Non-pigmented ciliary epithelial cell (primary cell): ENCODE measurements at places on chromosomes 5 and 9.

DNA sequence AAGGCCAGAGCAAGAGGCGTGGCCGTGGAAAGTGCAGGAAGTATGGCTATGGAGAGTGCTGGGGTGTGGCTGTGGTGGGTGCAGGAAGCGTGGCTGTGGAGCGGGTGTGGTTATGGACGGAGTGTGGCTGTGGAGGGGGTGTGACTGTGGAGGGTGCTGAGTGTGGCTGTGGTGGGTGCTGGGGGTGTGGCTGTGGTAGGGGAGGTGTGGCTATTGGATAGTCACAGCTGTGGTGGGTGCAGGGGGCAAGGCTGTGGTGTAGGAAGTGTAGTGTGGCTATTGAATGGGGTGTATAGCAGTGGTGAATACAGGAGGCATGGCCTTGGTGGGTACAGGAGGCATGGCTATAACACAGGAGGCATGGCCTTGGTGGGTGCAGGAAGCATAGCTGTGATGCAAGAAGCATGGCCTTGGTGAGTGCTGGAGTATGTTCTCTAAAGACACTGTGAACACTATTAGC, 40.8 kb upstream of the SPATA31C2 start:
- no peak for DNase-seq

DNA sequence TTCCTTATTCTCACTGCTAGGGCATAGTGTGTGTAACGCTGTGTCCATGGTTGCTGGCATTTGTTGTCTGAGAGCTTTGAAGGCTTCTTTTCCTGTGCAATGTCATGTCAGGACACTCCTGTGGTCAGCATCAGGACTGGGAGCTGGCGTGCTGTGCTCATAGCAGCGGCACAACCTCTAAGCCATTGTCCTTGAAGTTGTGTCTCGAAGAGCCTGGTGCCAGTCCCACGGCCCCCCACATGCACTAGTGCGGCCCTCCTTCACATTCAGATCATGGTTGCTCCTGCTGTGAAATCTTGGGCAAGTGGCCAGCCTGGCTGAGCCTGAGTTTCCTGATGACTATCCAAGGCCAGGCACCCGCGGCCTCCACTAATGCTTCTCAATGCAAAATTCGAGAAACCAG, 32.4 kb downstream of the PDZD2 start:
- DNase-seq = no peak

GRCh38 chr5:140576776-140577201, 12.2 kb downstream of the SLC35A4 start:
- no peak for DNase-seq

- no peak for DNase-seq
Observed at GRCh38 chr5:165405340-165405739, 1899.9 kb downstream of the MAT2B start.

DNA sequence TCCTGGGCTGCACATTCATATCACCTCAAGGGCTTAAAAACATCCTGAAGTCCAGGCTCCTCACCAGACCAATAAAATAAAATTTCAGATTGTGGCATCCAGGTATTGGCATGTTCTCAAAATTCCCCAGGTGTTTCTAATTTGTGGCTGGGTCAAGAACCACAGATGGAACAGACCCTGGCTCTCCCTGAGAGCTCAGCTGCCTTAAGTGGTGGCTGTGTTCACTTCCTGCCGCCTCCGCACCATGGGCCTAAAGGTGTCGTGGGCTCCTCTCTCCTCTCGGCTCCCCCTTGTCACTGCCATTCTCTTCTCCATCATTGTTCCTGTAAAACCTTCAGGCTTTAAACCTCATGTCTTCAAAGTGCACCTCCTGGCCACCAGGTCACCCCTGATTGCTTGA, 17.8 kb upstream of the CCNJL start:
- no peak for DNase-seq

GRCh38 chr5:92922231-92922967, 658.6 kb downstream of the NR2F1-AS1 start:
- DNase-seq = no peak

GRCh38 chr5:76339919-76340318, 63.2 kb upstream of the IQGAP2 start:
- DNase-seq = no peak

DNA sequence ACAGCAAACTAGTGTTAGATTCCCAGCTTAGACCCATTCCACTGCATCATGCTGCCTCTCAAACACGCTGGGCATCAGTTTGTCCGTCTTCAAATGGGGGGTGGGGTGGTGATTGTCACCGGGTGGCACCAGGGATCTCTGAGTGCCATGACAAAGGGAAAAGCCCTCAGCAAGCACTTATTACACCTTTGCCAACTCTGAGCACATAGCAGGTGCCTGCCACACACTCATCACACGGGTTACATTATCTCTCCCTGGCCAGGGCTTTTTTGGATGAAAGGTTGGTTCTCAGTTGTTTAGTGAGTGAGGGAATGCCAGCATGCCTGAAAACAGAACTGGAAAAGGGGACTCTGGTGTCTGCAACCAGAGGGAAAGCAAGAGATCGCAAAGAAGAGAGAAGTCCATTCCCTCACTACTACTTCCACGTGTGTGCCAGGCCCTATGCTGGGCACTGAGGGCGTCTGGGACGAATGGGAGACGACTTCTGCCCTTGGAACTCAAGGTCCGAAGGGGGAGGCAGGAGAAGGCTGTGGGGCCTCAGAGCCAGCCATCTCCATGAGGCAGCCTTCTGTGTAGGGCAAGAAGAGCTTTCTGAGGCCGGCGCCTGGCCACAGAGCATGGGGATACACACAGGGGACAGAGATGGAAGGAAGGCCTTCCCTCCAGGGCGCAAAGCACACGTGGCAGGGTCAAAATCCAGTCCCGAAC, 48.9 kb downstream of the PAX5 start:
- no peak for DNase-seq

- DNase-seq = no peak
Observed at GRCh38 chr5:80990971-80991370, 30.8 kb downstream of the RASGRF2 start.

DNA sequence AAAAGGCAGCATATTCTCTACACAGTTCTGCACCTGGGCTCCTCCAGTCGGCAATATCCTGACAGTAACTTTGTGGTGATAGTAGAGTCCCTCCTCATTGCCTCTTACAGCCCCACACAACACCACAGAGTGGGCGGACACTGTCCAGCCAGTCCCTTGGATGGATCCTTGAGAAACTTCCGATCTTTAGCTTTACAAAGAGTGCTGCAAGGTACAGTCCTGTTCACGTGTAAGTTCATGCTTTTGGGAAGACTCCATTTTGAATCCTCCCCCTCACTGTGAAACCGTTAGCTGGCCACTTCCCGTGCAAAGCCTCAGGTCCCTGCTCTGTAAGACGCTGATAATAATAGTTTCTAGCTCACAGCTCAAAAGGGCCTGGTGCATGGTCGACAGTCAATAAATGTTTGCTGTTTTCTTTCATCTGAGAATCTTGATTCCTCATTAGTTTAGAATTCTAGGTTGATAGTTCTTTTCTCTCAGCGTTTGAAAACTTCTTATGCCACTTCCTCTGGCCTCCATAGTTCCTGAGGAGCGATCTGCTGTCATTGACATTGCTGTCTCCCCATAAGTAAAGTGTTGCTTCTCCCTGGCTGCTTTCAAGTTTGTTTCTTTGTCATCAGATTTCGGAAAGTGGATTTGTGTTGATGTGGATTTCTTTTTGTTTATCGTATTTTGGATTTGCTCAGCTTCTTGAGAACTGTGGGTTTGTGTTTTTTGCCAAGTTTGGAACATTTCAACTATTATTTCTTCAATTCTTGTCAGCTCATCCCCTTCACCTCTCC, 82.9 kb downstream of the COL23A1 start:
- no peak for DNase-seq

GRCh38 chr5:13771011-13771571, 173.4 kb downstream of the DNAH5 start:
- DNase-seq = no peak

- no peak for DNase-seq
Observed at GRCh38 chr5:96668725-96669124, 6.5 kb downstream of the CAST start.

- DNase-seq = no peak
Observed at GRCh38 chr5:108827131-108827530, 79.4 kb downstream of the FER start.

DNA sequence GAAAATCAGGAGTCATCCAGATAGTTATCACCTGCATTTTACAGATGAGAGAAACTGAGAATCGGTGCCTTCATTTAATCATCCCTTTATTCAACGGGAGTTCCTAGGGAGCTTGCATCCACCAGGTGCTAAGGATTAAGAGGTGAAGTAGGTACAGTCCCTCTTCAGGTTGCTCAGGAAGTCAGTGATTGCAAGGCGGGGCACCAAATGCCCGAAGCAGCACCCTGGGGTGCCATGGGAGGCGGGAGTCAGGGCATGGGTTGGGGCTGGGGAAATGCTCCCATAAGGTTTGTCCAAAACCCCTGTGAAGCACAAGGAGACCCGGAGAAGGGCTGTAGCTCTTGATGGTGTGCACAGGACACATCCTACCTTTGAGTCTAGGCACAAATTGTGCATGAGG, 98.8 kb upstream of the KLF4 start:
- DNase-seq = no peak

DNA sequence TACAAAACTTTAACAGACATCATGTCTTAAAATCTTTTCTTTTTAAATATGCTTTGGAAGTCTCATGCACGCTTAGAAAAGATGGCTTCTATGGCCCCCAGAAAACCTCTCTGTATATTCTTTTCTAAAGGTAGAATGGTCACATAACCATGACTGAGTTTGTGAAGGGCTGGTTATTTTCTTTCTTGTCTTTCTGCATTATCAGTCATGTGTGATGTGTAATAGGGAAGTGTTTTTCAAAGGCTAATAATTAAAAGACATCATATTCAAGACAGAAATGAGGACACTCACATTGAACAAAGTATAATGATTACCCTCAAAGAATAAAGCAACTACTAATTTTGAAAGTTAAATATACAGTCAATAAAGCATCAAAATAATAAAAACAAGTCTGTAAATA, 253.4 kb downstream of the TRPM3 start:
- DNase-seq = no peak

- no peak for DNase-seq
Observed at GRCh38 chr5:6315580-6315979, 62.8 kb downstream of the MED10 start.

- DNase-seq = peak; percentile 22
Observed at GRCh38 chr9:114953959-114954358, 23.6 kb upstream of the TNFSF8 start.

- no peak for DNase-seq
Observed at GRCh38 chr5:125679522-125679921, 743.7 kb upstream of the GRAMD2B start.

GRCh38 chr5:123710031-123710430, 198.1 kb downstream of the CSNK1G3 start:
- DNase-seq = no peak

DNA sequence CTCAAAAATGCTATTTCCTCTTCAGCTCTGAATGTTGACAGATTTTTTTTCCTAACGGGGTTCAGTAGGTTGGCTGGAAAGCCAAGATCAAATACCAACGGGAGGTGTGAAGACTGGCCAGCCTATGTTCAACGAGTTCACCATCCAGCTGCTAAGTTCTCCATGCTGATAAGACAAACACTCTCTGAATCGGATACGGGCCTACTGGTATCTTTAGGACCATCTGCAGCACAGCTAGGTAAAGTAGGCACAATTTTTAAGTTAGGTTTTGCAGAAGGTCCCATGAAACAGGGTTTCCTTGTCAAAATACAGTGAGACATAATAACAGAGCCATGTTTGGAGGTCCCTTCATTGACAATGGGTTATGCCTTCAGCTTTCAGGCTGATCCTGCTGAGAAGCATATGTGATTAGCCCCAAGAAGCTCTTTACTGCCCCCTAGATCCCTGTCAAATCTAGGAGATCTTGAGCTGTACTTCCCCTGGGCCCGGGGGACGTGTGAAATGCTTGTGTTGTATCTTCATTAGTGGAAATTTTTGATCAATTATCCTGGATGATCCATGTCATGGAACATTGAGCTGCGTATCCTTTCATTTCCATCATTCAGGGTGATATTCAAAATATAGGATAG, 60.6 kb downstream of the PGM5 start:
- no peak for DNase-seq

GRCh38 chr5:172529896-172530295, 75.6 kb upstream of the SH3PXD2B start:
- no peak for DNase-seq

- DNase-seq = no peak
Observed at GRCh38 chr5:109080896-109081295, 328.9 kb downstream of the PJA2 start.

DNA sequence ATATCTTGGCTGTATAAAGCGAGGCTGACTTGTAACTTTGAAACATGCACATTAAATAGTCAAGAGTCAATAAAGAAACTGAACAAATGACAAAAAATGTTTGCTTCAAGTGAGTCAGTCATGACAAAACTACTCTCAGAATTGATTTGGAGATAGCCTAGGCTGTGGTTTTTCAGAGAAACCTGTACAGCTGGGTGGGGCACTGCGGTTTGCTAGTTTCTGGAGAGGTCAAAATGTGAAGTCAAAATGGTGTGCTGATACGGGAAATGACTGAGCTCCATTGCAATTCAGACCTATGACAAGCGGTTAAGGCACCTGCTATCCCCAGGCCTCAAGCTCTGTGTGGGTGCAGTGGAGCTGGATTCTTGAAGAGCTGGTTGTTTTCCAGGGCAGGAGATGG, 10.3 kb upstream of the CD180 start:
- DNase-seq = peak; percentile 62

- DNase-seq = no peak
Observed at GRCh38 chr9:3823842-3824475, 298.2 kb upstream of the RFX3 start.

GRCh38 chr9:14221119-14221518, 92.8 kb downstream of the NFIB start:
- DNase-seq = no peak

DNA sequence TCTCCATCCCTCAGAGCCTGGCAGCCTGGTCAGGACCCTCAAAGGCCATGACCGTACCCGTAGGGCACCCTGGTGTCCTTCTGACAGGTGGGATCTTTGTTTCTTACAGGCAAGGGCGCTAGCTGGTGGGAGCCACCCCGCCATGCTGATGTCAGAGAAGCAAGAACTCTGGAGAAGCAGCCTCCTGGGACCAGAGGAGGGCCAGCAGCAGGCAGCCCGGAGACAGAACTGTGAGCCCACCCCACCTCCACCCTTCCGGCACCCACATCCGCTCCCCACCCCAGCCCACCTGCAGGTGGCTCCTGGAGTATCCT, 42.2 kb upstream of the IL17B start:
- no peak for DNase-seq

- DNase-seq = no peak
Observed at GRCh38 chr9:96169484-96169883, 132.5 kb downstream of the HSD17B3 start.

- no peak for DNase-seq
Observed at GRCh38 chr5:117431091-117431490, 856.5 kb upstream of the SEMA6A start.
